ENCODE measurements at places on chromosomes 7 and 10.

DNA sequence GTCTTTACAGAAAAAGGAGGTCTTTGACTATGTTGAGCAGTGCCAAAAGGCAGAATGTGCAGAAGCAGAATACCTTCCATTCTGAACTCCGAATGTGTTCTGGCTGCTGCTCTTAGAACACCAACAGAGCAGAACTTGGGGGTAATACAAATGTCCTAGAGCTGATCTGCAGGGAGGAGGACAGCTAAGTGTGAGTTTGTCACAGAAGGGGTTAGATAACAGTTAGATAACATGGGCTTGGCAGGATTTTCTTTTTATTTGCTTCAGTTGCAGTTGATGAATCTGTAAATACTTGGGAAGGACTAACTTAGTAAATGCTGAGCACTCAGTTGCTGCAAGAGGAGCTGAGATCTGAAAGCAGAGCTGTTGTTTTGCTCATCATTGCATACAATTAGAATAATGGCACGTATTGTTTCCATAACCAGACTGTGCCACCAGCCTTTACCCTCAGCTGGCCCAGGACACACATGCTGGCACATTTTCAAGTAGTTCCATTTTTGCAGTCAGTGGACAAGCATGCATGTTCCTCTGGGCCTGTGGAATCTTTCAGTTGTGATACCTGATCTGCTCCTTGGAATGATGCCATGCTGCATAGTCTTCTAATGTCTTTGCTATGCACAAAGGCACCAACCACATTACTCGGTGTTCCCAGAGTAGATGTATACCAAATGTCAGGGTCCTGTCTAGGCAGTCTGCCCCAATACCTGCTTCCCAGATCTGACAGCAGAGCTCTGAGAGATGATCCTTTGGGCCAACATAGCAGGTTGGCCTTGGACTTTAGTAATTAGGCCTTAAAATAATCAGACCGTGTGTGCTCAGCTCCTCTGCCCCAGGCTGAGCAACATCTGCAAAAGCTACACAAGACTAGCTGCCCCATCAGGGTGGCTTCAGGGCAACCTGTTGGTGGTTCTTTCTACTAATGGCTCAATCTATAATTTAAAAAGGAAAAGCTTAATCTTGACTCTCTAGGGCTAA, 55.7 kb downstream of the GSDME start:
- DNase-seq: no peak

DNA sequence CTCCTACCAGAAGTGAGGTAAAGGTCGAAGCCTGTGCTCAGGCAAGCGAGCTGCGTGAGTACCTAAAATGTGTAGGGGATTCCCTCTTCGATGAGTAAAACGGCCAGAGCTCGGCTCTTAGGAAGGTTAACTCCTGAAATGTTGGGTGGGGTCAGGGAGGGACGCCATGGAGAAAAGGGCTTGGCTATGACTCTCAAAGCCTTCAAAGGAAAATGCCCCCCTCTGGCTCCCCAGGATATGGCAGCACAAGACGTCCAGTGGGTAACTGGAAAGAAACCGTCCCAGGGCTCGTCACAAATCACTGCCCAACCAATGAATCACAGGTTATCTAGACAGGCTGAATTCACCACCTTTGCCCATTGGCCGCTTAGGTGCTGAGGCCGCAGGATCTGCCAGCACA, 58.0 kb downstream of the CALML3 start:
- DNase-seq: no peak

DNA sequence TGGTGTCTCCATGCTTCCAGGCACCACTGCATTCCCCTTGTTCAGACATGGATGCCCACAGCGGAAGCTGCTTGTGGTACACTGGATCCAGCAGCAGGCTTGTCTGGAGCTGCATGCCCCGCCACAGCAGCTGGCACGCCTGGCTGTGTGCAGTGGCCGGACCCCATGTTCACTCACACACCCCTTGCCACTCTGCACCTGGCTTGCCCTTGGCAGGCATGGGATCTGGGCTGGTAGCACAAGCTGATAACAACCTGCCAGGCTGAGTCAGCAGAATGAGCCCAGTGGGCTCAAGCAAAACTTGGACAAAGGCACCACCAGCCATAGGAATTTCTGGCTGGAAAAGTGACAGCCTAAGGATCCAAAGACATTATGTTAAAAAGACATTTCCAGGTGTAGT, 91.8 kb upstream of the TMEM168 start:
- no peak for DNase-seq

- peak; percentile 16 for DNase-seq
Measured at GRCh38 chr7:636396-636795, 90.1 kb upstream of the DNAAF5 start.

DNA sequence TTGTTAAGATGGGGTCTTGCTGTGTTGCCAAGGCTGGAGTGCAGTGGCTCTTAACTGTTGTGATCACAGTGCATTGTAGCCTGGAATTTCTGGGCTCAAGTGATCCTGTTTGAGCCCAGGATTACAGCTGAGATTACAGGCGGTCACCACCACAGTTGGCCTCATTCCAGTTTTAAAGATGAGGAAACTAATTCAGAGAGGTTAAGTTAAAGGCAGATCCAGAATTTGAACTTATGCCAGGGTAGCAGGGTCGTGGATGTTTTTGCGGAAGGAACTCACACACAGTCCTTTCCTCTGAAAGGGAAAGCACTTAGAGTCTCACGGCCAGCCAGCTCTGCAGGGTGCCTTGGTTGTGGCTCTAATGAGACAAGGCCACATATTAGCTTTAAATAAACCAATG, 84.7 kb downstream of the MMRN2 start:
- no peak for DNase-seq

- DNase-seq: no peak
Measured at GRCh38 chr7:51847461-51848134, 531.0 kb upstream of the COBL start.

DNA sequence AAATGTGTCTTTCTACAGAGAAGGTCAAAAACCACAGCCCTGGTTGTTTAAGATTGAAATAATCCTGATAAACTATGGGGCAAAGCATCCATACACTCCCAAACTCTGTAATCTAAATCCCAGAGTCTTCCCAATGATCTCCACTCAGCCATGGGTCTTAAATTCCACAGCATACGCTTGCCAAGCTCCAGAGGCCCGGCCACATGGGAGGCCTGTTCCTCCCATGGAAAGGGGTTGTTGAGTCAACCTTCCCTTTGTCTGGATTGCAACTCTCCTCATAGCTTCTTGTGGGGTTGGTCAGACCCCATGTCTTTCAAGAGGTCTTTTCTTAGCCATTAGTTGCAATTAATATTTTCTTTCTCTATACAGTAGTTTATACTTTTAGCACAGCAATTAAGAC, 718 bp upstream of the STEAP4 start:
- no peak for DNase-seq

GRCh38 chr7:7641129-7641663, 644 bp downstream of the UMAD1 start:
- no peak for DNase-seq

- DNase-seq: no peak
Measured at GRCh38 chr10:107577221-107577620, 412.7 kb upstream of the SORCS1 start.

- no peak for DNase-seq
Measured at GRCh38 chr10:9898633-9899395, 1118.9 kb upstream of the CELF2 start.

GRCh38 chr7:88280801-88281200, 25.9 kb downstream of the STEAP4 start:
- DNase-seq: no peak

DNA sequence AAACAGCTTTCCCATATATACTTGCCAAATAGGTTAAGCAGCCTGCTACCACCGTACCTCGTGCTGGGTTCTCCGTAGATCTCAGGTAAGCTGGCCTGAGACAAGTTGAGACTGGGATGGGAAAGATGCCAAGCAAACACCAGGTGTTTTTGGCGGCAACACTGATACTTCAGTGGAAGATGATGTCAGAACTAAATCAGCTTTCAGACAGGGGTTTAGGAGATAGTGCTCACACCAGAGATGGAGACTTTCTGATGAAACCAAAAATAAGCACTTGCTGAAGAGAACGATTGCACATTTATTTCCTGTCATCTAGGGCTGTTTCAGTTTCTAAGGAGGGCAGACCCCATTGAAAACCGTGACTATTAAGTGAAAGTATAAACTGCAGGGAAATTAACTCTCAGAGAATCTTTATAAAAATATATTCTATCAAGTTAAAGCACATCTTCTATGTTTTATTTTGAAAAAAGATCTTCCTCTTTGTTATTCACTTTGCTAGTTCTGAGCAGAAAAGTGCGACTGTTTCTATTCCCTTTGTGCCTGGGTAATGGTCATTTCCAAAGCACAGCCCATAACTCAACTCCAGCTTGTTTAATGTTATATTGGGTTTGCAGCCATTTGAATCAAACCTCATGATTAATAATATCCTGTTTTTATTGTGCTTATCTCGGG, 149.9 kb downstream of the CPED1 start:
- DNase-seq: no peak

- no peak for DNase-seq
Measured at GRCh38 chr7:55557666-55558188, 14.6 kb downstream of the VOPP1 start.

- no peak for DNase-seq
Measured at GRCh38 chr10:59006511-59007306, 169.7 kb upstream of the PHYHIPL start.

- no peak for DNase-seq
Measured at GRCh38 chr10:30769361-30769760, 139.8 kb upstream of the LYZL2 start.

GRCh38 chr7:91242097-91242844, 22.0 kb upstream of the FZD1 start:
- DNase-seq: no peak

DNA sequence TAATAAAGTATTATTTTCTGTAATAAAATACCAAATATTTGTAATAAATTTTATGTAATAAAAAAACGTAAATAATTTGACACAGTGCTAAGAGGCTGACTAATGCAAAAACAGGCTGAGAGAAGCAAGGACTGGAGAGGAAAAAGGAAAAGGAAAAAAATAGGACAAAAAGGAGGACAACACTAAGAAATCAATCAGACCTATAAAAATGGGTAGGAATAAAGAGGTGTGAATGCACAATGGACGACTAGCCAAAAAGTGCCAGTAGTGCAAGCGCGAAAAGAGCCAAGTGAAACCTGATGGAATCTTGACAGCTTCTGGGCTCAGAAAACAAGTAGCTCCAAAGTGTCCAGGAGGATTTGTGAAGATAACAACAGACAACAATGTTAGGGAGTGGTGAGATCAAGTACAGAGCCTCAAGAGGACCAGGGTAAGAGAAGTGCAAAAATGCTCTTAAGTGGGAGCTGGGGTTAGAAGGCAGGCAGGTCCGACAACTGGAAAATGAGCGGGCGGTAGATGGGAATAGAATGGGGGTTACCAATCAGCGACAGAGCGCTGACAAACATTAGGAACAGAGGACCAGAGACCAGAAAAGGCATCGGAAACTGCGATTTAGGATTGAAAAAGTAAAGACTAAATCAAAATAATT, 1.2 kb downstream of the BRAF start:
- DNase-seq: no peak

- DNase-seq: peak; percentile 43
Measured at GRCh38 chr7:157339777-157340677, 3.2 kb downstream of the DNAJB6 start.

- DNase-seq: no peak
Measured at GRCh38 chr10:75803121-75803520, 371.7 kb downstream of the LRMDA start.

GRCh38 chr10:93993414-93993781, 333 bp upstream of the PLCE1 start:
- no peak for DNase-seq

DNA sequence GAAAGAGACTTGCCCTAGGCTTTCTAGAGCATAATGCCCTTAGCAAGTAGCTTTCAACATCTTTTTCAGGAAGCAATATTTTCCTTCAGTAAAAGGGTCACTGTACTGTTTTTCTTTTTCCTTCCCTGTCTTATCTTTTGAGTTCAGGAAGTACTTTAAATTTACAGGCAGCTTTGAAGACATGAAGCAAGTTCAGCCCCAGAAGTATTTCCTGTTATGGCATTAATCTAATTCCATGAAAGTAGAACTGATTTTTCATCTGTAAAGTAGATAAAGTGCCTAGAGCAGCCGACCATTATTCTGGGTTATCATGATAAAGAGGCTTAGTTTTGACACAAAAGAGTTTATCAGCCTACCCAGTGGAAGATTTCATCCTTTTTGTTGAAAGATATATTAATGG, 288.2 kb downstream of the ADK start:
- no peak for DNase-seq

- peak; percentile 0 for DNase-seq
Measured at GRCh38 chr10:52740913-52741675, 31.5 kb downstream of the MBL2 start.

Measured in stimulated activated CD8-positive, alpha-beta memory T cell treated with anti-CD3 and anti-CD28 coated beads, Interleukin-2, amount 100 ng/mL, for 1 hour (primary cell).